ENCODE measurements at places on chromosomes 2 and 18.

GRCh38 chr2:145688156-145688555 is 1168.2 kb upstream of the ZEB2 start:
- no peak for DNase-seq

DNA sequence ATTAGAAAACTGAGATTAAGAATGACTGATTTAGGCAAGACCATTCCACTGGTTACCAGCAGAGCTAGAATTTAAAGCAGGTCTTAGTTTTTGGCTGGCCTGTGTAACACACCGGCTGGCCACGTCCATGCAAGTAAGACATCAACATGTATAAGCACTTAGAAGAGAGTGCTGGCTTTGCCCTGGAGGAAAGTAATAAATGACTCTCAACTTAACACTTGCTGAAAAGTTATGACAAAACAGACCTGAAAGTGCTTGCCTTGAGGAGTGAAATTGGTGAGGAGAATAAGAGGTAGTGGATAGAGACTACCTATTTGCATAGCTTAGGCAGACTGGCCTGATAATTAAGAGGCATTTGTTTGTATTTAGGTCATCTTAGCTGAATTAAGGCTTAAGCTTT is 165.7 kb upstream of the KCNJ3 start:
- DNase-seq, result no peak

DNA sequence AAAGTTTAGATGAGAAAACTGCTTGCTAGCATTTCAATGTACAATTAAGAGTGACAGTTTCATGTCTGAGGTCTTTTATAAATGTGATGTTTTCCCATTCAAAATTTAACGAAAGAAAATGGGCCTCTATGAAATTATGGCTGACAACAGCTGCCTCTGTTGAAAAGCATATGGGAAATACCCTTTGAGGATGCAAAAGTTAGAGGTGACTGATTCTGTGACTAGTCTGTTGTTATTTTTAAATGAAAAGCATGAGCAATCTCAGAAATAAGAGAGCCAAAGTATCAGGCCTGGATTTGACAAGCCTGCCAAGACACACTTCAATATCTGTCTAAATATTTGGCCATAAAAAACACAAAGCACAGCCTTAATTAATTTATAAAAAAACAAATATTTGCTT is 580.8 kb downstream of the ERBB4 start:
- DNase-seq, result no peak

GRCh38 chr18:51226587-51227350 is 29.3 kb upstream of the MEX3C start:
- no peak for DNase-seq

GRCh38 chr2:203579730-203580129 is 44.6 kb upstream of the RAPH1 start:
- DNase-seq, result no peak

GRCh38 chr2:15069149-15069548 is 436.6 kb downstream of the LRATD1 start:
- DNase-seq, result no peak

DNA sequence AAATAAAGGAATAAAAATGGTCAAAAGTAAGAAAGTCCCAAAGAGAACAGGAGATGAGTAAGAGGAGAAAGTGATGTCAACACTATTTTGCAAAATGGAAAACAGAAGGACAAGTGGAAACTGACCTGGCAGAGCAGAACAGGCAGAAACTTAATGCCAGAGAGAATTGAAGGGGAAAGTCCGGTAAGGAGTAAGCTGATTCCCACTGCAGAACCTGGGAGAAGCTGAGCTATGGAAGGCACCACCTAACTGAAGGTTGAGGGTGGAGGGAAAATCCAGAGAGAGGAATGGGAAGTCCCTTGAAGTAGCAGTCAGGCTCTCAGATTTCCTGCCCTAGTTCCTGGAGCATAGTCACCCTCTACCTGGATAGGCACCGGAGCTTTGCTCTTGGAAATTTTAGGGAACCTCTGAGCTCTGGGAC is 59.8 kb downstream of the MOGAT1 start:
- DNase-seq, result no peak

DNA sequence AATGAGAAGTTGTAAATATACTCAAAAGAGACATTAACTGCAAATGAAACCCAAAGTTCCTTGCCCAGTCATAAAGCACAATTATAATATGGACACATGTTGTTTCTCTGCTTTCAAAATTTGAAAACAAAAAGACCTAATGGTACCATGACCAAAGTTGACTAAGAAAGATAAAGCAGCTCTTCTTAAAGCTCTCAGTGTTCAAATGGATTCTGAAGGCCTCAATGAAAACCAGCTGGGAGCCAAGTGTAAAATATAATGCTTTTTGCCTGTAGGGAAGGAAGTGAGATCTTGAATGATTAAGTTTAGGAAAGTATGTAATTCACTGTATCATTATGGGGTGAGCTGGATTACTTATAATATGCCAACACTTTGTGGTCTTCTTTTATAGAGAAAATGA is 178.6 kb downstream of the SATB2 start:
- DNase-seq, result no peak

DNA sequence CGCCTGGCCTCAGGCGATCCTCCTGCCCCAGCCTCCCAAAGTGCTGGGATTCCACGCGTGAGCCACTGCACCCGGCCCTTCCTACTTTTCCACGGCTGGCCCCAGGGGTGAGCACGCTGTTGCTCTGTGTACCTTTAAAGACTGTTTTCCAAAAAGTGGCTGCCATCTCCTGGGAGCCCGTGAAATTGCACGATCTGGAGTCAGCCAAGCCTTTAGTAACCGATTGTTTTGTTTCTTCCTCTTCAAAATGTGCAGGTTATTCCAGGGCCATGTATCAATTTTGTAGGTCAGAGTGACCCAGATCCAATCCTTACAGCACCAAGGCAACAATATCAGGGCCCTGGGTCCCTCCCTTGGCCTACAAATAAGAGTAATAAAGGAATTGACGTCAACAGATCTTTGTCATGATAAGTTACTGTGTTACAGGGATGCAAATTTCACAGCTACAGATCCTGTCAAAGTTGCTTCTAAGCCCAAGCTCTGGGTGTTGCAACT is 135.6 kb upstream of the ZNF236 start:
- DNase-seq, result peak; percentile 32

DNA sequence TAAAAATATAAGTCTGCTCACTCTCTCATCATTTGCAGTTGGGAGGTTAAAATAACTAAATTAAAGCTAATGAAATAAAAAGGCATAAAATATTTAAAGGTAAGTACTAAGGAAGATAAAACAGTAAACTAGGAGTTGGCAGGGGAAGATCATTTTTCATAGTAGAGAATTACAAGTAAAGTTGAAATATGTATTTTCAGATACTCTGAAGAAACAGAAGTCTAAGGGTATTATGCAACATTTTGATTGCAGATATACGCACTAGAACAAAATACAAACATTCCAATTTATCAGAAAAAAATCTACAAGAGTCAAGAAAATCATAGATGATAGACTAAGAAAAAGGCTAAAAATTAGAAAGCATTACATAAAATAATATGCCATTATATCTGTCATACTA is 167.6 kb upstream of the CTAGE1 start:
- no peak for DNase-seq

GRCh38 chr2:88880441-88880953 is 189.0 kb downstream of the RPIA start:
- peak; percentile 51 for DNase-seq
